GOT3 (cell line): ENCODE measurements at places on chromosomes 6 and 20.

- peak; percentile 11 for DNase-seq
Measured at GRCh38 chr20:48904566-48905296, 16.8 kb upstream of the ARFGEF2 start.

- no peak for DNase-seq
Measured at GRCh38 chr6:75135876-75136275, 70.0 kb downstream of the COL12A1 start.

GRCh38 chr6:52596371-52597028 is 19.6 kb upstream of the TRAM2 start:
- no peak for DNase-seq

GRCh38 chr6:94099072-94099471 is 679.7 kb upstream of the EPHA7 start:
- DNase-seq = no peak

- no peak for DNase-seq
Measured at GRCh38 chr6:150116200-150116800, 26.5 kb upstream of the PPP1R14C start.

DNA sequence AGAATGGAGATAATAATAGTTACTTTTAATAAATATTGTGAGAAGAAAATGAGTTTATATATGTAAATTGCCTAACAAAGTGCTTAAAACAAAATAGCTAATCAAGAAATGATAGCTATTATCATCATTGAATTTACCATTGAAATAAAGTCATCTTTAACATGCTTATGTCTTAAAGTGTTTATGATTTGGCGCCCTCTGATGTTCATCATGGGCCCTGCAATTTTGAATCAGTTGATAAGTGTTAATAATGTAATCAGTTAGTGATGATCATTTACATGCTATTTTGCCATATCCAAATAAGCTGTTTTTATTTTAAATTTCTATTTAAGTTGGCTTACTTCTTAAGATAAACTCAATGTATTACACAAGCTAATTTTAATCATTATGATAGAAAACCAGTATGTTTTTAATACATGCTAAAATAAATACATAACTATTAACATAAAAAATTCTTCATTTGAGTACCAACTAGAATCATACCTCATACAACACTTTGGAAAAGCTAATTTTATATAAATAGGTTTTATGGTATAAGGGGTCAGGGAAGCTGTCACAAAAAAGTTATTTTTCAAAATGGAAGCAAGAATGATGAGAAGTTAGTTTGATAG is 39.2 kb upstream of the TPD52L1 start:
- DNase-seq = no peak

GRCh38 chr6:84512391-84512790 is 252.0 kb downstream of the TBX18 start:
- DNase-seq = no peak

- no peak for DNase-seq
Measured at GRCh38 chr20:58593880-58594638, 57.0 kb upstream of the STX16 start.

- no peak for DNase-seq
Measured at GRCh38 chr6:156310701-156311100, 466.5 kb upstream of the ARID1B start.

- no peak for DNase-seq
Measured at GRCh38 chr6:16320533-16321340, 82.3 kb downstream of the GMPR start.

DNA sequence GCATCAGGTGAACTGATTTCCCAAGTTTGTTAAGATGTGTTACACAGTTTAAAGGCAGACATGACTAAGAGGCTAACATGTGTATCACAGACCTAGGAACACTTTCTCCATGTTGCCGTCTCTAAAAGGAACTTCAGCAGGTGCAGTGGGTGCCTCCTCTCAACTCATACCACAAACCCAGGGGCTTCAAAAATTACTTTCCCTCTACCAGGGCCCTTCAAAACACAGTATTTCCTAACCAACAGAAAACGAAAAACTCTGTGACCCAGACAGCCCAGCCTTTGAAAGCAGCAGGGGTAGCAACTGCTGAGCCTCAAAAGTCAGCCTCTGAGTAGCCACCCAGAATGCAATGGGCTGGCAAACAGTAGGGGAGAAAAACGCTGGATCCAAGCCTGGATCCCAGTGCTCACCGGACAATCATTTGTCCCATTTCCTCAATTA is 28.5 kb downstream of the B4GALT5 start:
- no peak for DNase-seq

DNA sequence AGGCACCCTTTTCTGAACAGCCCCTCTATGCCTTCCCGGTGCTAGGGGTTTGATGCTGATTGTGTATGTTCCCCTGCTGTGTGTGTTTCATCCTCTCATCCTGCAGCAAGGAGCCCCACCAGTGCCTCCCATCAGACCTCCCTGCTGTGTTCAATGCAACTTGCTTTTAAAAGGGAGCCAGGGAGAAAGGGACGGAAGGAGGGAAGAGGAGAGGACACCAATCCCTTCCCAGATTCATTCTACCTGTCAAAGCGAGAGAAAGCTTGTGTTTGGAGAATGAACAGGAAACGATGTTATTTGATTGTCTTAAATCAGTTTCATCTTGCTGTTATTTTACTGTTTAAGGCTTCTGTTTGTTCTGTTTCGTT is 259.2 kb downstream of the ADGB start:
- no peak for DNase-seq

GRCh38 chr6:139736325-139736906 is 362.0 kb upstream of the CITED2 start:
- DNase-seq = no peak

GRCh38 chr20:57261457-57262251 is 4.8 kb downstream of the BMP7 start:
- DNase-seq = no peak

DNA sequence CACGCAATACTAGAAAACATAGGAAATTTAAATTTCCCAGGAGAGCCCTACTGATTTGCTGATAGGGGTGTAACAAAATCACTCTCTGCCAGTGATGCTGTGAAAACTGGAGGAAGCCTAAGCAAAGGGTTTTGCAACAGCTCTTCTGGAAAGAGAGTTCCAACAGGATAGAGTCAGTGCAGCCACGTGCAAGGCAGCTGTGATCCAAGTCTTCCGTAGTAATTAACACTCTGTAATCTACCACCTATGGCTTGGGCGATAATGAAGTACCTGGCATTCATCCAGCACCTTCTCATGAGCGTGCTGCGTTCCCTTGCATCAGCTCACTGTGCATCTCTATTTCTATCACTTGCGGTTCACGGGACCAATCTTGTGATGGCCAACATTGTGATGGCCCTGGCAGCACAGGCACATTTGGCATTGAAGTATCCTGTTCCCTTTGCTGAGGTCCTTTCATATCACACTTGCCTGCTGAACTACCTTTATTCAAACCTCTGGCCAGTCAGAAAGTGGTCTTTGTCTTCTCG is 48.2 kb downstream of the IRF4 start:
- DNase-seq = no peak

DNA sequence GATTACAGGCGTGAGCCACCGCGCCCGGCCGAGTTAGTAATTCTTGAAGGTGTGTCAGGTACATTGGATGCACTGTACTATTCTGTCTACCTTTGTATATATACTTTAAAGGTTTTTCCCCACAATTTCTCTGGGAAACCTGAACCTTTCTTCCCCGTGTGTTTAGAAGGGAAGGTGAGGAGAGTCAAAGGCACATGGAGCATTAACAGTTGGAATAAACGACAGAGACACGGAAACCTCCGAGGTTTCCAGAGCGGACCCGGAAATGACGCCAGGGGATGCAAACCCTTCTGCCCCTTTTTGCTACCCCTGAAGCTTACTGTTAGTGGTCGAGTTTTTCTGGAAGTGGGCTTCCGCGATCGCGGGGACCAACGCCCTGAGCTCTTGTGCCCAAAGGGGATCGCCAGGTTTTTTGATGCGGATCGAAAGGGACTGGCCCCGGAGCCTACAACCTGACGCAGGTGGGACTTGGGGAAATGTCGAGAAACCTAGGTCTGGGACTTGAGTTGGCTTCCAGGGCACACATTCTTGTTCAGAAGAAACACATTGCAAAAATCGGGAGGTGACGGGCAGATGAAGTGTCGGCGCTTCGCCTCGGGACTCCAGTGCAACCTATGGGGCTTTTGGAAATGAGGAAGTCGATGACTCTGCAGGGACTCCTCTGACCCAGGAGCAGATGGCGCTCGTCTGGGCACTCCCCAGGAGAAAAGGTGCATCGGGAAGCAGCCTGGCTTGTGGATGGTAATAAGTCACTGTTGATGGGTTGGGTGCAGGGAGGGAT is 218.2 kb downstream of the OR2B2 start:
- DNase-seq = no peak

- no peak for DNase-seq
Measured at GRCh38 chr6:5989141-5989723, 17.5 kb downstream of the NRN1 start.

DNA sequence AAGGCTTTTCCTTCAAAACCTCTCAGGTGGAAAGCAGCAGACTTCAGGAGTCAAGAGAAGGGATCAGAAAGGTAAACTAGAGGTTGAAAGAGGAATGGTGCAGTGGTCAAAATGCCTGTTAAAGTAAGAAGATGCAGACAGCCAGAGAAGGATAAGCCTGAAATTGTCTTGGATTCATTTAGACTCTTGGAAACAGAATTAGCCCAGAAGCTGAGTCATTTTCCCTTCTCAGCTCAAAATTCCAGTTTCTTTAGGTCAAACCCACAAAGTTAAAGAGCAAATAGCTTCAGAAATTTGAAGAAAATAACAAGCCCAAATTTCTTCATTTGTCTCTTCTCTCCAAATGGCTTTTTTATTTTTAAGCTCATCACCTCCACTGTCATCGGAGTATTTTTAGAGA is 73.9 kb downstream of the DHX35 start:
- DNase-seq = no peak

- DNase-seq = no peak
Measured at GRCh38 chr20:4159765-4160490, 144.6 kb upstream of the RNF24 start.

DNA sequence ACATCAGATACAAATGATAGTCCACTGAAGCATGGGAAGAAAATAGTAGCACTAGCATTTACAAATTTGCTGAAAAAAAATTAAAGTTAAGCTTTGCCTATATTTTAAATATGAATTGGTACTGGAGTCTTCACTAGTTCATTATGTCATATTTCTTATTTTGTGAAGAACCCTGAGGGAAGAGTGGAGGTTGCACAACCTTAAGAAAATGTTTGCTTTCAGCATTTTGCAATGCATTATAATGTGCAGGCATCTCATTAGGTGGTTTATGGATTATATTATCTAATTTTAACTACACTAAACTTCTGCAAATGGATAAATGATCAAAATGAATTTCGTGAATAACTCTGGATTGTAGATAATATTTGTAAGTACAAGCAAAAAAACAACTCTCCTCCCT is 390.8 kb upstream of the HS3ST5 start:
- DNase-seq = no peak

DNA sequence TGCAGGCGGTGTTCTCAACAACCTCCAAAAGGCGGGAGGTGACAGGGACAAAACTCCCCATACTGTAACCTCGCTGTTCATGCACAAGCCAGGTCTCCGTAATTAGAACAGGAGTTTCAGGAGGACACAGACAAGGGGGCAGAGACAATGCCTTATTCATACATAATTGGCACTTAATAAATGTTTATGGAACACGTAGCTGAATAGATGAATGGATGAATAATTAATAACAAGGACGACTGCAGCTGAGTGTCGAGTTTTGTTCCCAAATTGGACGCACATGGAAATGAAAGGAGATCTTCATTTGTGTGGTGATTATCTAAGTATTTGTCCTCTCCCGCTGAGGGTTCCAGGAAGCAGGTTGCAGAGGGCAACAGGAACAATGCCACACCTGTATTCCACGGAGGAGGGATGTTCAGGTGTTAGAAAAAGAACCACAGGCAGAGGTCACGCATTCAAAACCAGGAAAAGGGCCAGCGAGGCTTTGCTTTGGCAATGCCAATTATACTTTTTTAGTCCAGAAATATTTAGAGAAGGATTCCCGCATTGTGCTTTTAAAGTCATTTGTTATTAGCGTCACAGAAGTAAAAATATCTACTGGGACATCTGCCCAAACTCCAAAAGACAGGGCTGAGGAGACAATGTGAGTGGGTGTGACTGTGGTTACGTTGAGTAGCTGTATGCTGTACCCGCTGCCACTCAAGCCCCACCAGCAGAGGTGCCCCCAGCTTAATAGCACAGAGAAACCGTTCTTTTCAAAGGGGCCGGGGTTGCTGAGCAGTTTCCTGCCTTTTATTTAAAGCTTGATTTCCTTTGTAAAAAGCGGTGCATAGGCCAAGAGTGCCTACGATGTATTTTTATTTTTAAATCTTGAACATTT is 123.3 kb downstream of the PXDC1 start:
- DNase-seq = no peak

- no peak for DNase-seq
Measured at GRCh38 chr6:97030431-97030830, 105.9 kb downstream of the KLHL32 start.

DNA sequence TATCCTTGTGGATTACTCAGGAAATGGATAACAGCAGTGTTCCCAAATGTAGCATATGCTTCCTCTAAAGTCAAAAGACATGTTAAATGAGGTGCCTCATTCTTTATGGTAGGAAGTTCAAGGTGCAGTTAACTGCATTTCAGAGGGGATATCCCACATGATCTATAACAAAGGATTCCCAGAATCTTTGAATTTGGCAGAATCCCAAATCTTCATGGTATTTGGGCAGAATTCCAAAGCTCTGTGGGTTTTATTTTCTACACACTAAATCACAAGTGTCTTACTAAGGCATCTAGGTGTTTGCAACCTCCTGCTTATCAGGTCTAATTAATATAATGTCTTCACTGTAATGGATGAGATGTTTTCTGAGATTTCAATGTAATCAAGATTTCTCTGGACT is 364.3 kb upstream of the MAN1A1 start:
- no peak for DNase-seq

DNA sequence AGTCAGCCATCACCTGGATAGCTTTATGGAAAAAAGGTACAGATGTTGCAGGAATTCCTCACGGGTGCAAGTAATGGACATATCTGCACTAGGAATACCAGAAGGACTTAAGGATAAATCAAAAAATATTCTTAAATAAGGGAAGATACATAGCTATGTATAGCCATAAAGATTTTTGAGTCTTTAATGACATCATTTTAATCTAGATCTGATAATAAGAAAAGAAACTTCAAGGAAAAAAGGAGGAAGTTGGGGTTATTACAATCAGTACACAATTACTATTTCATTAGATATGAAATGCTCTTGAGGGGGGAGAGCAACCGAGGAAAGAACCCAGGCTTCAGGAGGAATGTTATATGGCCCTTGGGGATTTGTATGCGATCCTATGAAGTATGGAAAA is 110.2 kb downstream of the FOXC1 start:
- DNase-seq = no peak

GRCh38 chr6:163645560-163645959 is 231.0 kb downstream of the QKI start:
- DNase-seq = no peak

- DNase-seq = no peak
Measured at GRCh38 chr6:46989398-46989797, 52.7 kb downstream of the ADGRF1 start.
